Caudate nucleus (tissue), 63 donors: ENCODE measurements at places on chromosomes 4 and X.

- DNase-seq: peak; percentile 26
Measured at GRCh38 chrX:53089224-53089842, 4.6 kb upstream of the KANTR start.

DNA sequence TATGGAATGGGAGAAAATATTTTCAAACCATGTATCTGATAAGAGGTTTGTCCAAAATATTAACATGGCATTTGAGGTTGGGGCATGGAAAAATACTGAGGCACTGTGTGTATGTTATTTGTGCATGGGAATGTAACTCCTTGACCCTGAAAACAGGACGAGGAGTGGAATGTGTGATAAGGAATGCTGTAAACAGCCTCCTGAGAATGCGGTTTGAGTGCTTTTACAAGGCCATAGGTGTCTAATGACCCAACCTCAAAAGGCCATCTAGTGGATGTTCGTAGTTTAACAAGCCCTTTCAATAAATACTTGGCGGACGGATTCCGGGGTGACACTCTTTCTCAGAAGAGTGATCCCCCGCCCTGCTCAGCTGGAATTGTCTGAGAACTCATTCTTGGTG is 162.9 kb upstream of the USP9X start:
- no peak for DNase-seq

DNA sequence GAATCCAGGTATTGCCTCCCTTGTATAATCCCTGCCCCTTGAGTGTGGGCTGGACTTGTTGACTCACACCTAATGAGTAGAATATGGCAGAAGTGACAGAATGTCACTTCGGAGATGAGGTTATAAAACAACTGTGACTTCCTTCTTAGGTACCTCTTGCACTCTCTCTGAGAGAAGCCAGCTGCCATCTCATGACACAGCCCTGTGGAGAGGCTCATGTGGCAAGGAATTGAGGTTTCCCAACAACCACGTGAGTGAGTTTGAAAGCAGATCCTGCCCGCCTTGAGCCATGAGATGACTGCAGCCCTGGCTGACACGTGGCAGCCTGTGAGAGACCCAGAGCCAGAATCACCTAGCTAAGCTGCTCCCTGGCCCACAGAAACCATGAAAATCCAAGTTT is 13.5 kb downstream of the ASB11 start:
- no peak for DNase-seq

DNA sequence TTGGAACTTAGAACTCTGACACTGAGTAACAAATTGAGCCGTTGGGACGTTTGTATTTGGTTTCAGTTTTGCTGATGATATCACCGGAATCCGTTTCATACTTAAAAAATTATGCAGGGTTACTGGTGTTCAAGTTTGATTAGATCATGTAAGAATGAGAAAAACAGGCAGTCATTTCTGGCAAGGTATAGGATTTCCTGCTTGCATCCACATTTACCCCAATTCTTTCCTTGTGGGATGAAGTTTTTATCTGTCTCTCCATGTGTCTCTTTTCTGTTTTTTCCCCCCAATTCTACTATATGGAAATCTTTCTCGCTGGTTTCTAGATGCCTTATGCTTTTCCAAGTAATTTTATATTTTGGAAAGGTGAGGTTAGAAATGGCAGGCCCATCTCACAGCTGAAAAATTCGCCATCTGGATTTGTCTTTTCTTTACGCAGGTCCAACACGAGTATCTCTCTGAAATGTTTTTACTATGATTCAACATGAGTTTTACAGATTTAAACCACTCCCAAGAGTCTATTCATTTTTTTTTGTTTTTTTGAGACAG is 197.9 kb downstream of the SHOX start:
- no peak for DNase-seq

- no peak for DNase-seq
Measured at GRCh38 chr4:4182835-4183568, 43.7 kb downstream of the OTOP1 start.

- DNase-seq: no peak
Measured at GRCh38 chr4:144565527-144566195, 80.3 kb upstream of the HHIP start.

DNA sequence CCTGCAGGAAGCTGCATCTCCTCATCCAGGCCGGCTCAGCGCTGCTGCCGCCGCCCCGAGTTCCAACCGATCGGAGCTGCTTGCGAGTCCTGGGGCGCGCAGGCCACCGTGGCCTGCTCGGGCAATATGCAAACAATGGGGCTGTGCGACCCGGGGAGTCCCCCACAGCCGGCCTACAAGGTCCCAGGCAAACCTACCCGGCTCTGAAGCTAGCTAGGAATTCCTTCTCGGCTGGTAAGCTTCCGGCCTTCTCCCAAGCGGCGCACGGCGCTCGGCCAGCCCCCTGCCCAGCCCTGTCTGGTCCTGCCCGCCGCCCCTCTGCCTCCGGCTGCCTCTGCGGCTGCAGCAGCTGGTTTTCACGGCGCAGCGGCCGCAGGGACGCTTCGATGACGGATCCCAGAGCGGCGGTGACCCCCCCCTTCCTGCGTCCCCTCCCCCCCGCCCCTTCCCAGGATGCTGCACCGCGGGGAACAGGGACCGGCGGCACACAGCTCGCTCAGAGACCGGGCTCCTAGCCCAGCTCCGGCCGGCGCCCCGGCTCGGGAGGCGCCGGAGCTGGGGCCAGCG is 59.4 kb downstream of the TSC22D3 start:
- peak; percentile 35 for DNase-seq

DNA sequence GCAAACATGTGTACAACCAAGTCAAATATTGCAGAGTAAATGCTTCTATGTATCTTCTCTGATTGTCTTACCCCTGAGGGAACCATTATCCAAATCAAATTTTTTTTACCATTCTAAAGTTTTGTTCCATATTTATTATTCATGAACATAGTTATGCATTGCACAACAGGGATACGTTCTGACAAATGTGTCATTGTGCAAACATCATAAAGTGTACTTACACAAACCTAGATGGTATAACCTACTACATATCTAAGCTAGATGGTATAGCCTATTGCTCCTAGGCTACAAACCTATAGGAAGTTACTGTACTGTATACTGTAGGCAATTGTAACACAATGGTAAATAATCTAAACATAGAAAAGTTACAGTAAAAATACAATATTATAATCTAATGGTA is 23.4 kb downstream of the BEX3 start:
- no peak for DNase-seq

GRCh38 chrX:54496517-54496852 is 451 bp upstream of the FGD1 start:
- DNase-seq: no peak
